ENCODE measurements at places on chromosomes 3 and 15.

- DNase-seq = no peak
Observed at GRCh38 chr3:129180461-129180860, 3.2 kb downstream of the CNBP start.

DNA sequence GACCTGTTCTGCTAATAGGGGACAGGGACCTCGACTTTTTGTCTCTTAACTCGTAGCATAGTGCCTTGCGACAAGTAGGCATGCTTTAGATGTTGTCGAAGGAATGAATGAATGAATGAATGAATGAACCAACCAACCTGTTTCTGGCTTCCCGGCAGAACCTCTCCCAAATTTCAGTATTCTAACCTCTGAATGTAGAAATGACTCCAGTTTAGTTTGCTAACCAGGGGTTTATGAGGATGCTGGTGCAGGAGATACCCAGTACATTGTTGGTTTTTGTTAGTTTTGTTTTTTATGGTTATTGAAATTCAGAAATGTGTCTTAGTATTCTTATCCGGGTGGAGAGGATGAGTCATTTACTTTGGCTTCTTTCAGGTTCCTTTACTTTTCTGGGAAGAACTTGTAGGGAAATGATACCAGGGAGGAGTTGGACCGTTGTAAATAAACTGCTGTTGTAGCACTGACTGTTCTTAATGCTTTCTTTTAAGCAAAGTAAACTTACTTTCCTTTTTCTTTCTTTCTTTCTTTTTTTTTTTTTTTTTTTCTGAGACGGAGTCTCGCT is 29.6 kb upstream of the EHHADH start:
- peak; percentile 48 for DNase-seq

DNA sequence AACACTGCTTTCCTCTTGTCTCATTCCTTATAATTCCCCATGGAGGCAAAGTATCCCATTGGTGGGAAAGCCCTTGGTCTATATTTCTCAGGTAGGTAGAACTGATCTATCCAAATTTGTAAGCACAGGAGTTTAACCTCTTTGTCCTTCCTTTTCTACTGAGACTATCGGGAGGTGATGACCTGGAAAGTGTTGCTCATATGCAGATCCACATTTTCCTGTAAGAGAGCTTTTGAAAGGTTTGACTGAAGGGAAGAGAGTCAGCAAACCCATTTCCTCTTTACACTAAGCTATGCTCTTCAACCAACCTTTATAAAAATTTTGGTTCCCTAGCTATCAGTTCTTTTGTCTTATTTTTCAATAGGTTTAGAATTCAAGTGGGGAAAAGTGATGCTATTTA is 200.7 kb downstream of the TIGIT start:
- DNase-seq = peak; percentile 5

- DNase-seq = no peak
Observed at GRCh38 chr15:60605879-60606307, 127.0 kb upstream of the ICE2 start.

DNA sequence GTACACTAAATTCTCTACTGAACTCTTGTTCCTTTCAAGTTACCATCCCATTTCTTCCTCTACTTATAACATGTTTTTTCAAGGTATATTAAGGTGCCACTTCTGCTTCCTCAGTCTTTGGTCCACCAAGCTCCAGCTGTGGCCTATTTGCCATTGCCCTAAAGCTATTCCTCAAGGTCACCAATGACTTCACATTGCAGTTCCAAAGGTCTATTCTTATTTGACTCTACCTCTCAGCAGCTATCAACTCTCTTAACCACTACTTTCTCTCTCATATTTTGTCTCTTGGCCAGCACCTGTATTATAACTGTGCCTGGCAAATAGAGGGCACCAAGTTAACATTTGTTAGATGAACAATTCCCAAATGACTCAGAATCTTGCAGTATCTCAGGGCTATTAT is 354.7 kb downstream of the PLCL2 start:
- no peak for DNase-seq

- no peak for DNase-seq
Observed at GRCh38 chr3:188528396-188528795, 374.4 kb downstream of the LPP start.

- peak; percentile 71 for DNase-seq
Observed at GRCh38 chr3:149151843-149152242, 22.4 kb downstream of the HPS3 start.

DNA sequence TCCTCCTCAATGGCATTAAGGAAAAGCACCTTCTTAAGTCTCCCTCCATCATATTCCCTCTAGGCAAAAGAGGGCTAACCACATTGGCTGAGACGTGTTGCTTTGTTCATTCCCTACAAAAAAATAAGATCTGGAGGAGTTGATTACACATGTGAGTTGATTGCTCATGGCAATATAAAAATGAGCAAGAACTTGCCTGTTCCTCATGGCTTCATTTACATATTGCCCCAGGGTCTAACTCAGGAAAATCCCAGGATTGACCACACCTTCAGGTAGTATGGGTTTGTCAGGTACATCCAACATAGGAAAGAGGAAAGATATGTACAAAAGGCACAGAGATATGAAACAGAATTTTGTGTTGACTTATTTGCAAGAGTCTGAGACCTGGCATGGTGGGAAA is 35.5 kb downstream of the NFKBIZ start:
- no peak for DNase-seq

DNA sequence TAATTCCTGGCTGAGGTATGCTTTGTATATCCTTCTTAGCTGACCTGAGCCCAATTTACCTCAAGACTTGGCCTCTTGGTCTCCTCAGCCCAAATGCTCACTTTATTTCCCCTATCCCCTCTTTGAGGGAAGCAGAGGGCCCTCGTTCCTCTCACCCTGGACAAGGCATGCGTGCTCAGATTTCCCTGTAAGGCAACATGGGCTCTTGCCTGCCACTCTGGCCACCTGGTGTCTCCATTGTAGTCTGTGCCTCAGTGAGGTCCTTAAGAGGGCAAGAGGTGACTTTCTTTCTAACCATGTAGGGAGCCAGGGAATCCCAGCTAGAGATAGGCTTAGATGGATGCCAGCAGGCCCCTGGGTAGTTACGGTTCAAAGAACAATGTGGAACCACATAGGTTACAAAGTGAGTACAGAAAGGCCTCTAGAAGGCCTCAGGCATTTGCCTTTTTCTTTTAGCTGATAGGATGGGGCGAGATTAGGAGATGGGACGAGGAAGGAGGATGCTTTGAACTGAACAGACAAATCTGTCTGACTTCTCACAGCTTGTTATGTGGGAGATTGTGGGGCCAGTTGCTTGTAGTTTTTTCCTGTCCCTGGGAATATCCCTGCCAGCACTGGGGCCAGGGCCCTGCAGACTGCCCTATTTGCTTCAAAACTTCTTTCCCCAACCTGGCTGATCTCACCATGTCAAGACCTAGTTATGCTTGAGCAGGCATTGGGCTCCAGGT is 1.1 kb upstream of the INTS14 start:
- no peak for DNase-seq

GRCh38 chr3:151875759-151876158 is 2.3 kb downstream of the SUCNR1 start:
- peak; percentile 83 for DNase-seq

- no peak for DNase-seq
Observed at GRCh38 chr3:170211668-170212067, 10.6 kb upstream of the PRKCI start.

GRCh38 chr15:62619526-62619925 is 423.0 kb upstream of the TPM1 start:
- no peak for DNase-seq

- DNase-seq = peak; percentile 59
Observed at GRCh38 chr3:172808969-172809546, 58.5 kb downstream of the ECT2 start.
